ENCODE measurements at places on chromosomes 4 and X.

DNA sequence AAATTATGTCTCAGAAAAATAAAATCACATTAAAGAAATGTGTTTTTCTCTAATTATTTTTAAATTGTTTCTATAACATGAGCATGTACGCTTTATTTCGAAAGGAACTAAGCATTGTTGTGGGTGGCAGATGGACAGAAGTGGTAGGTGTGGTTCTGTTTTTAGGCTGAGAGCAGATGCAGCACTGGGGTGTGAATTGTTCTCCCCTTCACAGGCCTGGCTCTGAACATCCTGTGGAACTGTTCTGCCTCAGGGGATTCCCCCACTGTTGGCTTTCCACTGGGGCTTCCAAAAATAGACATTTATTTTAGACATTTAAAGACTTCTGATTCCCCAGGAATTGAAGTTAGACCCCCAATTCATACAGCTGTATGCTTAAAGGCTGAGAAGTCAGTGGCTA lies 41.9 kb upstream of the PDHA2 start:
- DNase-seq = no peak

GRCh38 chr4:190014771-190015537 lies 12.1 kb downstream of the FRG2 start:
- DNase-seq = no peak

GRCh38 chr4:25233194-25233593 lies 639 bp upstream of the PI4K2B start:
- DNase-seq = no peak

DNA sequence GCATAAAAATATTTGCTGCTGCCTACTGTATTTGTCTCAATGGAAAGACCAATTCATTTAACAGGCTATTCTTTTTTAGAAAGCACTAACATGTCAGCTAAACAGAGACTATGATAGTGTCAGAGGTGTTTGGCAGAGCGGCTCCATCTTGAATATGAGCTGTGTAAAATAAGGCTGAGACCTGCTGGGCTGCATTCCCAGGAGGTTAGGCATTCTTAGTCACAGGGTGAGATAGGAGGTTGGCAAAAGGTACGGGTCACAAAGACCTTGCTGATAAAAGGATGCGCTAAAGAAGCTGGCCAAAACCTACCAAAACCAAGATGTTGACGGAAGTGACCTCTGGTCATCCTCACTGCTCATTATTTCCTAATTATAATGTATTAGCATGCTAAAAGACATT lies 41.8 kb downstream of the NPY5R start:
- no peak for DNase-seq

DNA sequence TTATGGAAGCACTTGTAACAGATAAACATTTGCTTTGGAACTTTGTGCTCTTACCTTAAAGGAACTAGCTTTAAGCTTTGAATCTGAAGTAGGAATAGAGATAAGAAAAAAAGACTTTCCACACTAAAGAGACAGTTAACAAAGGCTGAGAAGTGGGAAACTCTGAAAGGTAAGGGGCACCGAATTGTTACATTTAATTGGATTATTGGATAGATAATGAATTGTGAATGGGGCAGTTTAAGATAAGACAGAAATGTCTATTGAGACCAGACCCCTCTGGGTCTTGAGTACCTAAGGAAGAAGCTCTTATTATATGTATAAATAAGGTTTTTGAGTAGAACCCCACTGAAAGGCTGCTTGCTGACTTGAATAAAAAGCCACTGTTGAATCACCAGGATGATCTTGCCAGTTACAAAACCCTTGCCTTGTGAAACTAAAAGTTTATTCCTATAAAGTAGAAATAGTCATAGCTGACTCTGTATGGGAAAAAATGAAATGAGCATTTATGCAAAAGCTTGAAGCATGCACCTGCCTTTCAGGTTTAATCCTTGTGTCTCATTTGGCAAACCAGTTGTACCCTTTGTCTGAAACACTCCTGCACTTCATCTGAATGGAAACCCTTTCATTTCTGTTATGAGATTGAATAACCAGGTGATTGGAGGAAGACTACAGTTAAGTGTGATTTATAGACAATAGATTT lies 423.2 kb downstream of the RPA4 start:
- DNase-seq = no peak

- no peak for DNase-seq
Measured at GRCh38 chr4:184007891-184008290, 102.8 kb downstream of the STOX2 start.

- DNase-seq = no peak
Measured at GRCh38 chr4:23768541-23768940, 121.3 kb downstream of the PPARGC1A start.

DNA sequence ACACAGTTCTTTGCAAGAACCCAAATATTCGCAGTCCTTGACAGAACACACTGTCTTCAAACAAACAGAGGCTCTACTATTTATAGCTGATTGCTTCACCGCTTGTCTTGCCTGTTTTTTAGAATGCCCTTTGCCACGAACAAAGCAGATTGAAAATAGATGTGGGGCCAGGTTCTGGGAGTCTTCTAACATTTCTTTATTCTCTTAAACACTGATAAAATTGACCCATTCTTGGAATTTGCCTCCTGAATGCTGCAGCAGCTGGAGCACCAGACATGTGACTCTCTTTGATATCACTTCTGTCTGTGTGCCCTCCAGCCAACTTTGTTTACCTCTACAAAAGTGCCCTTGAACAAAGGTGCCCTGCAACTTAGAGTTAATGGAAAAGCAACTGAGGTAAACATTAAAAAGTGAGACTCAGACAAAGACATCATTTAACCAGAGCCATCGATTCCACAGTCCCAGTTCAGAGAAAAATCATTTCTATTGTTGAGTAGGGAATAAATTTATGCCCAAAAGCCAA lies 64.2 kb upstream of the SPP1 start:
- DNase-seq = no peak

- no peak for DNase-seq
Measured at GRCh38 chrX:136627409-136627808, 20.5 kb upstream of the CD40LG start.

- DNase-seq = no peak
Measured at GRCh38 chrX:857376-857775, 226.8 kb downstream of the SHOX start.

GRCh38 chr4:138262030-138262429 lies 19.9 kb upstream of the SLC7A11 start:
- DNase-seq = no peak

DNA sequence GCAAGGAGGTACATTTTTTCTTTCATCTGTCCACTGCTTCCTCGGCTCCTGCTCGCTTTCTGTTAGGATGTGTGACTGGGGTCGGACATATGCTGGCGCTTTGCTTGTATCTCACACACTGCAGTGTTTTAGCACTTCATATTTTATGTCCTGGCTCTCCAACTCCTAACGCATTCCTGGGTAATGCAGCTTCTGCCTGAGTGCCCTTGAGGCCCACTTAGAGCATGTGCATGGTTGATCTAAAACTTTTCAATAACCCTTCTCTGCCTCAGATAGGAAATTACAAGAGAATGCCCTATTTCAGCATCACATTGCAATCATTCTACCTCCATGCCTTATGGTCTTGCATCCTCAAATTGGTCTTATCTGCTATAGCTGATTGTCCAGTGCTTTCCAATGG lies 65.3 kb downstream of the NEIL3 start:
- no peak for DNase-seq

GRCh38 chr4:146477054-146477453 lies 44.7 kb downstream of the SLC10A7 start:
- DNase-seq = no peak

DNA sequence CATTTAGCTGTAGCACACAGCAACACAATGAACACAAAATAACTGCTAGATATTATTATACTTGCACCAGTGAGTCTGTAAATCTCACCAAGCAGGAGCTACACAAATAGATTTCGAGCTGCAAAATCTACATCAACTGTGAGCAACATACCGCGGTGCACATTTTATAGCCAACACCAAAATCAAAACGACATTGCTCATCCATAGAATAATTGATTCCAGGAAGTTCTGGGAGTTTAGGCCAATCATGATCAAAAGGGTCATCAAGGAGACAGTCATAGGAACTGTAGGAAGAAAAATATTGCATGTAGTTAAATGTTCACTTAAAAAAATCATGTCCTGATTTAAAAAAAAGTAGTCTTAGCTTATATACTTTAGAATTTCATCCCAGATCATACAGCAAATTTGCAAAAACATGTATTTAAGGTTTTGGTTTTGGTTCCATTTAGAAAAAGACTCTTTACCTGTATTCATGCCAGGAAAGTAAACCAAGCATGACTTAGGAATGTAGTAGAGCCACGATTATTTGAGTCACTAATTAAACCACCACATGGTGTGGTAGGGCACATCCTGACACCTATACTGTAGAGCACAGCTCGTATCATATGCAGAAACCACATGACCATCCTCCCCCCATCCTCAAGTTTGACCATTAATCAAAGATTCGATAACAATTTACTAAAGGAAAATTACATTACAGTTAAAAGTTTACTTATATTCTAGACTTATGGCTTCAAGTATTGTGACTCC lies 250.4 kb downstream of the ADAMTS3 start:
- no peak for DNase-seq

- DNase-seq = no peak
Measured at GRCh38 chr4:78667325-78667724, 108.8 kb upstream of the BMP2K start.

- DNase-seq = no peak
Measured at GRCh38 chr4:112968451-112969159, 80.8 kb upstream of the ANK2 start.
